Stimulated activated effector memory CD8-positive, alpha-beta T cell treated with anti-CD3 and anti-CD28 coated beads, Interleukin-12 subunit alpha, Interleukin-12 subunit beta, amount 100 ng/mL, for 72 hours (primary cell): ENCODE measurements at places on chromosomes 6 and 20.

DNA sequence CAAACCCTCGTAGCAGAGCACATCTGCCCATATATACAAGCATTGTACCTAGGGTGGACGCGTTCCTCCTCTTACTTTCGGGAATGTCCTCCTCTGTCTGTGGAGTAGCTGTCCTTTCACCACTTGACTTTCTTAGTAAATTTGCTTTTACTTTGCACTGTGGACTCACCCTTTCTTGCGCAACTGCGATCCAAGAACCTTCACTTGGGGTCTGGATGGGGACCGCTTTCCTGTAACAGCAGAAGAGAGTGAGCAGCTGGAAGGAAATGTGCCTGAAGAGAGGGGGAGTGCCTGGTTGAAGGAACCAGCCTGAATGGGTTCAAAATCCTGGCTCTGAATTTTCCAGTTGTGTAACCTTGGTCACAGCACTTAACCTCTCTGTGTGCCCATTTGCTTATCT lies 40.1 kb upstream of the PMEPA1 start:
- no peak for DNase-seq

- DNase-seq: no peak
Observed at GRCh38 chr20:30412972-30413371, 844.5 kb upstream of the DEFB115 start.

DNA sequence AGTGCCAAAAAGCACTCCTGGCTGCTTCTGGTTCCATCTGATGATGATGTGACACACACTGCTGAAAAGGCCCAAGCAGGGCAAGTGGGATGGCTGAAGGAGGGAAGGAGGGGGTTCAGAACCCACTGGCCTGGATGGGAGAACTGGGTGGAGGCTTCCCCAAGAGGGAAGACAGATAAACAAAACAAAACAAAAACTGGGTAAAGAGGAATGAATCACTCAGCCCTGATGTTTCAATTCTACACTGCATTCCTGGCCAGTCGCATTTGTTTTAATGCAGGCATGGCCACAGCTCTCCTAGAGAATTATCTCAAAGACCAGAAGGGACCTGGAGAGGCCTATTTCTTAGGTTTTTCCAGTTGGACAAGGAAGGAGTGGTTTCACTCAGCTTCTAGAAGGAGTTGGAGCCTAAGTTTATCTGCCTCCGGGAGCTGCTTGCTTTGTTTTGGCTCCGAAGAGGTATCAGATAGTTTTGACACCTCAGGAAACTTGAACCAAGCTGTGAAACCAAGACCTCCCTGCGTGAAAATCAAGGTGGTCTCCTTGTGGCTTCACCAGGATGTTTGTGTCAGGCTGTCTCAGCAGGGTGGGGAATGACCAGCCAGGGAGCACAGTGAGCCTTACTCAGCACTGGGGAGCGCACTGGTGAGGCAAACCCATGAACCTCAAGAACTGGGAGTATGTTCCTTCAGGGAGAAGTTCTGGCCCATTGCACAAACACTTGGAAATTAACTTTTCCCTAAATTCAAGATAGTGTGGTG lies 16.1 kb downstream of the TTPAL start:
- DNase-seq: no peak

GRCh38 chr6:169566319-169566718 lies 135.5 kb downstream of the WDR27 start:
- DNase-seq: no peak

- DNase-seq: no peak
Observed at GRCh38 chr6:86087954-86088353, 445.3 kb upstream of the SYNCRIP start.

DNA sequence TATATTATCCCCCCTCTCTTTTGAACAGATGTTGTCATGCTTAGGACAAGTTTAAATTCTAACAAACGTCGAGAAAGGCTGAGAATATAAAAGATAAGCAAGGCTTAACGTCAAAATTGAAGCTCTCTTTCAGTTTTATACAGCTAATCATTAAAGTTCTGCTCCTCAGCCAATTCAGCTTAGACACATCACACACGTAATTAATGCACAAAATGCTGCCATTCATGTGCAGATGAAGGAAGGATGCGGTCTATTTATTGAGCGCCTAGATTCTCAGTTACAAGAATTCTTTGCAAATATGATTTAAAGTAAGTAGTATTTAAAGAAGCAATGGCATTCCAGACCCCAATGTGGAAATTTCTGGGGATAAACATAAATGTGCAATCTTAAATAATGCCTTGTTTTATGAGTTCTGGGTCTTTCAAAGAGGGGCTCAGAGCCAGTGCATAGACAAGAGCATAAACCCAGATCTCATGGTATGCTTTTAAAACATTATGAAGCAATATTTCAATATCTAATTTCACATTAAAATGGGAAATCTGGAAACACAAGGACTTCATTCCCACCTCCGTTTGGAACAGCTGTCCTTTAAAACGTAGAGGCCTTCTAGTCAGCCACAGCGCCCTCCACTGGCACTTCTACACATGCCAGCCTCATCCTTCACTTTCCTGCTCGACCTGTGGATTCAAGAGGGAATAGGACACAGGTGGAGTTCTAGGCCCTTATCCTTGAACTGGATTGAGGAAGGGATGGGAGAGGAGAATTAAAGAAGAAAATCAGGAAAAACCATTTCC lies 85.8 kb downstream of the LYRM4 start:
- no peak for DNase-seq

- DNase-seq: no peak
Observed at GRCh38 chr6:11076540-11076939, 17.1 kb upstream of the SMIM13 start.

DNA sequence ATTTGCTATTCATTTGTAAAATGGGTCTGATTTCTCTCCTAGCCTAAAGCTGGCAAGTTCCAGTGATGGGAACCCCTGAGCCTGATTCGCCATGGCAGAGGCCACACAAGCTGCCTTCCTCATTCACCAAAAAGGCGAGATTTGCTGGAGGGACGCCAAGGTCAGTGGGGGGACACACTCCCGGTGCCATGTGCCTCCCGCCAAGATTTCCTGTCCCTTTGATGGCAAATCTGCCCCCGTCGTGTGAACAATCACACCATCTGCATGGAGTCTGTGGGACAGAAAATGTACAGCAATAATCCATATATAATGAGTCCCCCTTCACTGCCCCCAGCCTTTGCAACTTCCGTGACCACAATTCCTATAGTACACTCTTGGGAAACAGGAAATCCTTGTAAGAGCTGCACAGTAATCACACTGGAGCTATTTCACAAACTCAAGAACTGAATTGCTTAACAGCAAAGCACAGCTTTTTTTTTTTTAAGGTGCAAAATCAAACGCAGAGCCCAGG lies 15.7 kb upstream of the IGF2R start:
- DNase-seq: no peak

DNA sequence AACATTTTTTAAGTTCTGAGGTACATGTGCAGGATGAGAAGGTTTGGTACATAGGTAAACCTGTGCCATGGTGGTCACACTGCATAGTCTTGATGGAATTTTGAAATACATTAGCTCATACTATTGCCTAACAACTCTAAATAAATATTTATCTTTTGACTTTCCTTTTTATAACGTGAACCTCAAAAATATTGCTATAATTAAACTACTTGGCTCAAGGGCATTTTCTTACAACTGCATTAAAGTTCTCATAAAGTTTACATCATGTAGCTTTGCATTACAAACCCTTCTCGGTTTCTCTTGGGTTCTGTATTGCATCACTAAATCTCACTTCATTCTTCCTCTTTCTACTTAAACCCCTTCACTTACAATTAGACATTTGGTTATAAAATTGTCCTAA lies 636.0 kb upstream of the PTCHD4 start:
- no peak for DNase-seq

DNA sequence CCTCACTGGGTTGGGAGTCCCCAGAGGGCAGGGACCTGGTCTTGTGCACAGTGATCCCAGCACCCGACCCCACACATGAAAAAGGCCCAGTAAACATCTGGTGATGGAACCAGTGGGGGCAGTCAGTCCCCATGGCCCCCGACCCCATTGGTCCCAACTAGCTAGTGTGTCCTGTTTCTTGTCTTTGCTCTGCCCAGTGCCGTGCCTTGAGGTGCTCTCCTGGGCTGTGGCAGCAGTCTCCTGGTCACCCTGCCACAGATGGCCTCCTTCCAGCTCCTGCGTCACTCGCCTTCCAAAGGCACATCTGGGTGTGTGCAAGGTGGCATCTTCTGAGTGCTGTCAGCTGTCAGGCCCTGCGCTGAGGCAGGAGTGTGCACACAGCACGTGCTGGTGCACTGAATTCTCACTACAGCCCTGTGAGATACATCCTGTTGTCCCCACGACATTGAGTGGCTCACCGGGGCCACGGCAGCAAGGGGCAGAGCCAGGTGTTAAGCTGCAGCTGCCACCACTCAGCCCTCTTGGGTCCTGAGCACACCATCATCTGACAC lies 3.9 kb downstream of the NPEPL1 start:
- DNase-seq: no peak

DNA sequence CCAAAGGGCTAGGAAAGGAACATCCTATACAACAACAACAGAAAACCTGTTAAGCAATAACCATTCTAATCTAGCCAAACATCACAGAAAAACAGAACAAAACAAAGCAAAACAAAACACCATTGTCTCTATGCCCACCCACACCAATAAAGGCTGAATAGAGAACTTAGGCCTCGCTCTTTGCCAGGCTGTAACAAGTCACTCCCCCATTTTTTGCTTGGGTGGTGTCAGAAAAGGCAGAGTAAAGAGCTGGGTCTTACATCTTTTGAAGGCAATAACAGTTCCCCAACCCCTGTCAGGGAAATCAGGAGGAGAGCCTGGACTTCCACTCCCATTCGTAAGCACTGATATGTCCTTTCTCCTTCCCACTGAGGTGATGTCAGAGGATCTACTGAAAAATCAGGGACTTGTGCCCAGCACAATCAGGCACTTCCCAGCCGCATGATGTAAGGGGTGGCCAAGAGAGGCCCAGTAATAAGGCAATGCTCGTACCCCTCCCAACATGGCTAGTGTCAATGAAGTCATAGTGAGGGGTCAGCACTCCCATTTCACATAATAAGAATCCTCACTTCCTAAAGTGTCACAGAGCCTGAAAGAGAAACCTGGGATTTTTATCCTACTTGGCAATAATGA lies 31.0 kb downstream of the THEMIS start:
- DNase-seq: no peak

- no peak for DNase-seq
Observed at GRCh38 chr6:27295301-27296079, 16.6 kb downstream of the POM121L2 start.

GRCh38 chr6:118652051-118652615 lies 742 bp upstream of the CEP85L start:
- no peak for DNase-seq

DNA sequence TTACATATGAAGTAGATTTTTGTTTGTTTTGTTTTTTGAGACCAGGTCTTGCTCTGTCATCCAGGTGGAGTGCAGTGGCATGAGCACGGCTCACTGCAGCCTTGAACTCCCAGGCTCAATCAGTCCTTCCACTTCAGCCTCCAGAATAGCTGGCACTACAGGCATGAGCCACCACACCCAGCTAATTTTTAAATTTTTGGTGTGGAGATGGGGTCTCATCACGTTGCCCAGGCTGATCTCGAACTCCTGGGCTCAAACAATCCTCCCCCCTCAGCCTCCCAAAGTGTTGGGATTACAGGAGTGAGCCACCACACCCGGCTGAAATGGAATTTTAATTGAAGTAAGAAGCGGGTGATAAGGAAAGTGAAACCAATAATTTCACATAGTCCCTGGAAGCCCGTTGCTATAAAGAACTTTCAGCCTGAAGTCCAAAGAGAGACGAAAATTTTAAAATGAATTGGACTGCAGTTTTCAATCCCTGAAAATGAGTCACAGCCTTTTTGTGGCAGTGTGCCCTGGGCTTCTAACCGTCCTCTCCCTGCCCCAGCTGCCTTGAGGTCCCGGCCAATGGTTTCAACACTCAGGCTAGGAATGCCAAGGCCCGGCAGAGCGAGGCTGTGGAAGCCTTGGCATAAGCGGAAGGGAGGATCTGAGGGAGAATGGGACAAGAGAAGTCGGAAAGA lies 757 bp downstream of the RAET1E start:
- no peak for DNase-seq

- DNase-seq: no peak
Observed at GRCh38 chr6:52333840-52334200, 28.1 kb upstream of the PAQR8 start.

DNA sequence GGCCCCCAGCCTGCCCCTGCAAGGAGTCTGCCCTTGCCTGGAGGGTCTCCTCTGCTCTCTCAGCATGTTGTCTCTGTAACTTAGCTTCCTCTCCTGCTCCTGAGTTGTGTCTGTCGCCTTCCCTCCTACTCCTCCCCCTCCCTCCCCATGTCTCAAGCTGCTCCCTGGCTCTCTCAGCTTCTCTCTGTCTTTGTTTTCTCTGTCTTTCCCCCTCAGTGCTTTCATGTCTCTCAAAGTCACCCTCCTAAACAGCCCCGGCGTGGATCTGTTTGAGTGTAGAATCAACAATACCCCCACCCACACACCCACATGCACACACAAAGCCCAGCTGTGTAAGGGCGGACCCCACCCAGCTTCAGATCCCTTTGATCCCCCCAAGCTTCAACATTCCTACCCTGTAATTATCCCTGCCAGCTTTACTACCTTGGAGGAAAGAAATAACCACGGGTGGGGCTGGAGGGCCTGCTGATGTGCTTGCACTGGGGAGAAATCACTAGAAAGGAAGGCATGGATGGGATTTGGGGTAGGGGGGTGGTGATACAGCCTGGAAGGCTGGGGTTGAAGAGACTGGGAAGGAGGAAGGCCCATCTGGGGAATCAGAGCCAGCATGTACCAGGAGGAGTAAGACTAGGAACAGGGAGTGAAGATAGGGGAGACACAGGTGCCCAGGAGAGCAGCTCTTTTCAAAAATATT lies 1.0 kb upstream of the LY6G6D start:
- DNase-seq: no peak

- no peak for DNase-seq
Observed at GRCh38 chr6:125507987-125508655, 206.4 kb upstream of the HDDC2 start.

DNA sequence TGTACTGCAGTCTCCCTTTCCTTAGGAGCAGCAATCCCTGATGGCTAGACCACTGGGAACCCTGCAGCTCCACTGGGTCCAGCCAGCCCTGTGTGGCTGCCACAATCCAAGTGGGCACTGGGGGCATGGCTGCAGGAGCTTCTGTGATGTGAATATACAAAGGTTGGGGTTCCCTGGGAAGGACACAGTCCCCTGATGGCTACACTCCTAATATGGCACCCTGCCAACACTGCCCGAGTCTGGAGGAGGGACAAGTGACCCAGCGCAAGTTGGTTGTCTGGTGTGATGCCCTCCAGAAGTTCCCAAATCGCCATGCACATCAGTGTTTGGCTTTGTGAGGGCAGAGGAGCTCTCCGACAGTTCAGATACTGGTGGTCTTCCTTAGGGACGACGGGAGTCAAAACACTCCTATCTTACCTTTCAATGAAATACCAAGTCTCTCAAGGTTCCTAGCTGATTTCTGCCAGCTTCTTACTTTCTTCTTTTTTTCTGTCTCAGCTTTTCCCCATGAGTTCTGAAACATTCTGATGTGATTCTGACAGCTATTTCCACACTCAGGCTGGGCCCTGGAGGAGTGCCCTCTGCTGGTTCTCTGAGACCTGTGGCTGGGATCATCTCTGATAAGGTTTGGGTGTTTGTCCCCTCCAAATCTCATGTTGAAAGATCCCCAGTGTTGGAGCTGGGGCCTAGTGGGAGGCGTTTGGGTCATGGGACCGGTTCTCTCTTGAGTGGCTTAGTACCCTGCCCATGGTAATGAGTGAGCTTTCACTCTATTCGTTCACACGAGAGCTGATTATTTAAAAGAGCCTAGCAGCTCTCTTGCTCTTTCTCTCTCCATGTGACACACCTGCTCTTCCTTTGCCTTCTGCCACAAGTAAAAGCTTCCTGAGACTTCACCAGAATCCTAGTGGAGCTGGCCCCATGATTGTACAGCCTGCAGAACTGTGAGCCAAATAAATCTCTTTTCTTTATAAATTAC lies 15.5 kb upstream of the ZFP57 start:
- no peak for DNase-seq
